NCI-H1092 treated with DMSO at 0.1 percent for 48 hours (cell line): ENCODE measurements at places on chromosomes 1 and 21.

DNA sequence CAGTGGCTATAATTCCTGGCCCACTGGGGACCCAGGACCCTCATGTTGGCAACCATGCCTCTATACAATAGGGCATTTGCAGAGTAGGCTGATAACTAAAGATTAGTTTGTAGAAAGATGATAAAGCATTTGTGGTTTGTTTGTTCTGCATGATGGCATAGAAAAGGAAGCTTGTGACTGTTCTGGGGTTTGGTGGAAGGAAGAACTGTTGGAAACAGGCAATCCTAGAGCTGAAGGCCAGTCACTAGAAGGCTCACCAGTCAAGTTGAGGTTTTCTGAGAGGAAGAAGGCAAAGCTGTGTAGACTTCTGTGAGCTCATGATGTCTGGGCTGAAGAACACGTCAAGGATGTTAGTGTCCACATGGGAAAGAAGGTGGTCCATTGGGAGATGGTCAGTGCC, 140.3 kb upstream of the VANGL1 start:
- no peak for DNase-seq

DNA sequence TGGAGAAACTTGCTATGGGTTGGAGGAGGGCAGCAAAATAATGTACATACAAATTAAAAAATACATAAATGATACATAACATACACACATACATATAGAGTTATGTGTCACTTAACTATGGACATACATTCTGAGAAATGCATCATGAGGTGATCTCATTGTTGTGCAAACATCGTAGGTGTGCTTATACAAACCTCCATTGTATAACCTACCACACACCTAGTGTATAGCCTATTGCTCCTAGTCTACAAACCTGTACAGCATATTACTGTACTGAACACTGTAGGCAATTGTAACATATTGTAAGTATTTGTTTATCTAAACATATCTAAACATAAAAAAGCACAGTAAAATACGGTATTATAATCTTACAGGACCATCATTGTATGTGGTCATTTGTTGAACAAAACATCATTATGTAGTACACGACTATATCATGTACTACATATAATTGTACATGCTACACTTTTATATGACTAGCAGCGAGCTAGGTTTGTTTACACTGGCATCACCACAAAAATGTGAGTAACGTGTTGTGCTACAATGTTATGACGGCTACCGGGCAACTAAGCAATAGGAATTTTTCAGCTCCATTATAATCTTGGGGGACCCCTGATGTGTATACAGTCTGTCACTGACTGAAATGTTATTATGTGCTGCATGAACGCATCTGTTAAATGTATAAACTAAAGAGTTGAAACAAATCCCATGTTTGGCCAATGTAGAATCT, 35.5 kb downstream of the ITGB3BP start:
- DNase-seq, result no peak

GRCh38 chr1:69511426-69512192, 56.1 kb upstream of the LRRC7 start:
- no peak for DNase-seq

DNA sequence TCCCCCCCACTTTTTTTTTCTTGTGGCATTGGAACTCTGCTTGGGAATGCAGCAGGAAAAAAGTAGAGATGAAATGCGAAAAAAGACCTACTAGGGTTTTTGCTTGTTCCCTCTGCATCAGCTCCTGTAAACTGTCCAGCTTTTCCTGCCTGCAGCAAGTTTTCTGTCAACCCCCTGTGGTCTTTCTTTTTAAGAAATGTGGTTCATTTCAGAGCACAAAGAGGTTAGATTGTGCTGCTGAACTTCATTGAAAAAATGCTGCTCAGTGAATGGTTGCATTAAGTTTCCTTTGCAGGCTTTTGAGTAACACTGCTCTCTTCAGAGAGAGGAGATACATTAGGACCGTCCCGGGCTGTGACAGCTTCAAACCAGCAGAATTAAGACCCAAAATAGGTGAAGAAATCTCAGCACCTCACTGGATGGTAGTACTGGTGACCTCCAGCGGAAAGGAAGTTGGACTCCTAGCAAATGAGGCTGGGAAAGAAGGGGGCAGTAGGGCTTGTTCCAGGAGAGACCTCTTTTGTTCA, 80.7 kb downstream of the NDUFS5 start:
- DNase-seq, result no peak

DNA sequence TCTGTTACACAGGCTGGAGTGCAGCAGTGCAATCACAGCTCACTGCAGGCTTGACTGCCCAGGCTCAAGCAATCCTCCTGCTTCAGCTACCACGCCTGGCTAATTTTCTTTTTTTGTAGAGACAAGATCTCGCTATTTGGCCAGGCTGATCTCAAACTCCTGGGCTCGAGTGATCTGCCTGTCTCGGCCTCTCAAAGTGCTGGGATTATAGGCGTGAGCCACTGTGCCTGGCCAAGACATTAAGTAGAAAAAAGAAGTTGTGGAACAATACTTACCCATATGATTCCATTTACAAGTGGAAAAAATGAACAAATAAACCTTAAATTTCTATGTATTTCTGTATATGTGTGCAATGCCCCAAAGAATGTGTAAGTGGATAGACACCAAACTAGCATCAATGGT, 30.3 kb upstream of the ID3 start:
- DNase-seq, result no peak

DNA sequence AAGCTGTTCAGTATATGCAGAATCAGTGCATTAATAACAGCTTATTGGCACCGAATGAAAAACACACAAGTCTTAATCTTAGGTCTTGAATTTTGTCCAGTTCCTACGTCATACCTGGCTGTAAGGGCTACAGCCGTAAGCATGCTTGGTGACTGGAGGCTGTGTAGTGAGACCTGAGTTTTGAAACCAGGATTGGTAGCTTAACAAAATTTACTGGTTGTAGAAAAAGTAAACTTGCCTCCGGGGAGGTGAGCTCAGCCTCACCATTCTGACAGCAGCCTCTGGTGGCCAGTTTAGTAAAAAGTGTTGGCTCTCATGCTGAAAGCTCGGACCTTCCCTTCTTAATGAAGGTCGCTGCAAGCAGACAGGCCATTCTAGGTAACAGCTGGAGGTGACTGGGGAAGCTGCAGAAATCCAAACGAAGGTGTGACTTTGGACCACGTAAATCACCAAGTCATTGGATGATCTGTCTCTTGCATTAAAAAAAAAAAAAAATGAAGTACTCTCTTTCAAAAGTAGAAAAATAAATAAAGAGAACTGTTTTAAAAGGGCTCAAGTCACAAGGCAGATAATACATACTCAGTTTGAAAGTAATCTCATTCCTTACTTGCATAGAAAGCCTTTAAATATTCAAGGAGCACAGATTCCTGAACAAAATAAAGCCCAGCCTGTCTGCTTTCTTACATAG, 48.9 kb downstream of the HLCS start:
- no peak for DNase-seq

DNA sequence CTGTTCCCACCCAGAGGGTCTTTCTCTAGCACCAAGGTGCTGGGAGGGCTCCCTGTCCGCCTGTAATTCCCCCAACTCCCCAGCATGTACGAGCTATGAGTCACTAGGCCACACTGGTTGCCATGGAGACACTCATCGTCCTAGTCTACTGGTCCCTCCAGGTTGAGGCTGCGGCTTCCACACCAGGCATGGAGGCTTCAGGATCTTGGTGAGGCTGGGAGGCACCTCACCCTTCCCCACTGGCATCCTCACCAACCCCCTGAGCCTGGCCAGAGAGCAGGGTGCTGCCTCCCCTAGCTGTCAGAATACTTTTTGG, 75.6 kb upstream of the KAZN start:
- no peak for DNase-seq

DNA sequence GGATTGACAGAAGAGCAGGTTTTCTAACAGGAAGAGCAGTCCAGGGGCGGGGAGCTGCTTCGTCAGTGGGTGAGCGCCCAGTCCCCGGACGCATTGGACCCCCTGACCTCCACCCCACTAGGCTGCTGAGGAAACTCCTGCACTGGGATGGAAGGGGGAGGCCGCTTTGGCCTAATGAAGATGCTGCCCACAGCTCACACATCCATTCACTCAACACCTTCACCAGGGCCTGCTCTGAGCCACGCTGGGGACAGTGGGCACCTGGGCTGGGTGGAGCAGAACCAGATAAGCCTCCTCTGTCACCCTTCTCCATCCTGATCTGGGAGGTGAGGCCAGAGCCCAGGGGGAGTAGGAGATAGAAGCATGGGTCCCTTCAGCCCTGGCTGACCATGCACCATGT, 13.3 kb downstream of the LRP8 start:
- no peak for DNase-seq

DNA sequence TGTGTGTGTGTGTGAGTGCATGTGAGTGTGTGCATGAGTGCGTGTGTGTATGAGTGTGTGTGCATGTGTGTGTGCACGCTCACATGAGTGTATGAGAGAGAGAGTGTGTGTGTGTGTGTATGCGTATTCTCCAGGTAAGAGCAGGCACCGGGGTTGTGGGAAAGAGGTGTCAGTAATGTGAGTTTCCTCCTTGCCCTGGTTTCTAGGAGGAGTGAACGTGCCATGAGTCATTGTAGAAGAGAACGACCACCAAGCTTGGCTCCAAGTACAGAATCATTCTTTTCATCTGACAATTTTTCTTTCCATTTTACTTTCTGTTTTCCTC, 79.1 kb downstream of the POFUT2 start:
- DNase-seq, result no peak

GRCh38 chr1:161226759-161227158, 899 bp downstream of the TOMM40L start:
- no peak for DNase-seq

DNA sequence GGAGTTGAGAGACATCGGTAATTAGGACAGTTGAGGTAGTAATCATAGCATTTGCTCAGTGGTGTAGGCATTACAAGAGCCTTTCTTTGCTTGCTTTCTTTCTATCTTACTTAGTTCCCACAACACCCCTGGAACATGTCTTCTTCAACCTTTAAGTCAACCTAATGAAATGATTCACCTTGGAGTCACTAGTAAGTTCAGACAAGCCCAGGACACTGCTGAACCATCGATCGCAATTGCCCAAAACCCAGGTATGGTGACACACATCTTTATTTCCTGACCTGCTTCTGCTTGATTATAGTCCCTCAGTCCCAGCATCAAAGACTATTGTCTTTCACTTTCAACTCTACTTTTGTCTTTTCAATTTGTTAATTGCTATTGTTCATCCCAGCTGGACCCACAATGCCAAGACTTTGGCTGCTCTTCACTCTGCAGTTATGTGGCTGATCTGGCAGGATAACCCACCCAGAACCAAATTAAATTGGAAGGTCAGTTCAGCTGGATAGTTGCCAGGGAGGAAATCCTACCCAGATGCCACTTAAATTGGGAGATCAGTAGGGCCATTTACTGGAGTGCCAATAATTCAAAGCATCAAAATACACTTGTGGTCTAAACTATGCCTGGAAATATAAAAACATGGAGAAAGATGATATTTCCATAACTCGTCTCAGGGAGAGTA, 272.9 kb downstream of the RWDD3 start:
- DNase-seq, result no peak

GRCh38 chr1:16064536-16065268, 8.7 kb downstream of the FAM131C start:
- no peak for DNase-seq

- DNase-seq, result no peak
Measured at GRCh38 chr1:40984066-40984465, 4.6 kb downstream of the CTPS1 start.

- DNase-seq, result no peak
Measured at GRCh38 chr1:30472009-30472408, 251.4 kb downstream of the MATN1 start.

DNA sequence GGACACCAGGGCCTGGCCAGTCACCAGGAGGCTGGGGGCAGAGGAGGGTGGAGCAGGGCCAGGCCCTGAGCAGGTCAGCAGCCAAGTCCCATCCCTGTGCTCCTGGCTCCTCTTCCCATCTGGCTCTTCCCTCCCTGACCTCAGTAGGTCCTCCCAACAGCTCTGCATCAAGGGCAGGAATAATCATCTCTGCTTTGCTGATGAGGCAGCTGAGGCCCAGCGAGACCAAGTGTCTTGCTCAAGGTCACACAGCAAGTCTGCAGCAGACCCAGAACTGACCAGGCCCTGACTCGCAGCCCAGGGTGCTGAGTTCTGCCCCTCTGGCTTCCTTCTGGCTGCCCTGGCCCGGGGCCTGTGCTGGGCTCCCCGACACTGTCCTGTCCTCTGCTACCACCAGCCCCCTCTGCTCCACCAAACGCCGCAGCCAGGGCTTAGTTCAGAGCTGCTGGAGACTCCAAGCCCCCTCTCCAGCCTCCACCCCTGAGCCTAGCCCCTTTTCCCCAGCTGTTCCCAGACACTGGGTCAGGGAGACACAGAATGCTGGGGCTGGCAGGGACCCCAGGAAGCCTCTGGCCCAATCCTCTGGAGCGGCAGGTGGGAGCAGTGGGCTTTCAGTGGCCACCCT, 224.9 kb downstream of the PTPRU start:
- no peak for DNase-seq

DNA sequence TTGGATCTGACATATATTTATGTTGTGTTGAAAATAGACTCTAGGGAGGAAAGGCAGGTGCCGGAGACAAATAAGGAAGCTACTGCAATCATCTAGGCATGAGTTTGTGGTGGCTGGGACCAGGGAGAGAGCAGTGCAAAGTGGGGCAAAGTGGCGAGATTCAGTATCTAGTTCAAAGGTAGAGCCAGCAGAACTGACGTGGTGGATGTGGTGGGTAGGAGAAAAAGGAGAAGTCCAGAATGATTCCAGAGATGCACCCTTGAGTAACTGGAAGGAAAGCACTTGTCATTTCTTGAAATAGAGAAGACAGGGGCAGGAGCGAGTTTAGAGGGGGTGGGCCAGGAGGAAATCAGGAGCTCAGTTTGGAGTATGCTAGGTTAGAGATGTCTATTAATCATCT, 275.2 kb downstream of the KAZN start:
- DNase-seq, result no peak

DNA sequence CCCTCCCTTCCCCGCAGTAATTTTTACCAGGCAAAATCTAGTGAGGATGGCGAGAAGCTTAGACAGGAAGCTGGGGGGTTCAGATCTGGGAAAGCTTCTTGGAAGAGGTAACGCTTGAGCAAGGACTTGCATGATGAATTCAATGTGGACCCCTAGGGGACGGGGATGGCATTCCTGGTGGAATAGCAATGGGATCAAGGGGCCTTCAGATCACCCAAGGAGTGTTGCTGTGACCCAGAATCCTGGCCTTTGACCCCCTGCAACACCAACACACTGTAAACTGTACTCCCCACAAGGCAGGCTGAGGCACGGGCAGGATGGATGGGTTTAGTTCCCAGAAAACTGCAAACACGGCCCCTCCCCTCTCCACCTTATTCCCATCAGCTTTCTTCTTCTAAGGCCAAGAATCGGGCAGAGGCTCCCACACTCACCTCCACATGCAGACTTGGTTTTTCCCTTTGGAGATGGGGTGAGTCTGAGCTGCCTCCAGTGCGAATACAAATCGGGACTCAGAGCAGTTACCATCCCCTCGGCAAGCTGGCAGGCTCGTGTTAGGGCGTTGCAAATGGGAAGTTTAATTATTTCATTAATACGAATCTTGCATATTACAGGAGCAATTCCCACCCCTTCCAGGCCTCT, 20.1 kb downstream of the DISP3 start:
- DNase-seq, result no peak

GRCh38 chr1:181124291-181124751, 35.8 kb downstream of the IER5 start:
- no peak for DNase-seq
